Colonic mucosa (tissue), 4 donors: ENCODE measurements at places on chromosomes 13 and 19. TPM values are rescaled to one million over a fixed set of nuclear protein-coding genes. Genes with fewer than 3 reads are reported as not detected.

Gene NOSIP
- 91.2 TPM for total RNA-seq

Gene SLAIN1
- total RNA-seq: 3.5 TPM

Gene EDDM13
- not detected for total RNA-seq

Gene CEACAM7
- total RNA-seq: 329 TPM

Gene TEX26
- total RNA-seq: not detected

Gene ZNF430
- total RNA-seq: 7.7 TPM

DNA sequence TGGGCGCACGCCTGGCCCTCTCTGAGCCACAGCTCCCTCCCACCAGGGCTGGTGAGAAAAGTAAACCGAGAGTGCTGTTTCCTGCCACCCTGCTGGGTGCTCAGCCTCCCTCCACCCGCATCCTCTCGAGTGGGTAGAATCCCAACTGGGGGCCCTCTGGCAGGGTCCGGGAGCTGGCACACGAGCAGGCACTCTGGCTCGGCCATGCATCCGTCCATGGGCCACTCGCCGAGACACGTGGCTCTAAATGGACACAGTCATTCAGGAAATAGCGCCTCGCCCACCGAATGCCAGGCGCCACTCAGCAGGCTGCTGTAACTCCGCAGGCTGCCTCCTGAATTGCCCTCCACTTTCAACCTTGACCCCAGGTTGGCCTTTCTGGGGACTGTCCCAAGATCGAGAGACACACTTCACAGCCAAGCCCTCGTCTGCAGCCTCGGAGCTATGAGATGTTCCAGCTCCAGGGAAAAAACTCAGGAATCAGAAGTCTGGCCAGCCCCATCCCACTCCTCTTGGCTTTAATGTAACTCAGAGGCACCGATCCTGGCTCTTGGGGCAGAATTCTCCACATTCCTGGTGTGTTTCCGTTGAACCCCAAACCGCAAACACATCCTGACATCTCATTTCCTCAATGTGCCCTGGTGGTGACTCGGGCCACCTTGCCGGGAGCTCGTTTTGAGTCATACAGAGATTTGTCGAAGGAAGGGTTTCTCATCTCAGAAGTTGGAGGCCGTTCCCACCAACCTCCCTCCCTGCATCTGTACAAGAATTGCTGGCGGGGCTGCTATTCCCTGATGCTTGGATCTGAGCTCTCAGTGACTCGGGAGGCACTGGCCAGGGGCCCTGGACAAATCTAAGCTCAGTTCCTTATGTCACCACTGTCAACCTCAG lies 14.1 kb downstream of the KLF2 start:
- H3K4me1 ChIP-seq: no peaks in the 10 kb centered on the region
- no peaks in the 10 kb centered on the region for H3K27me3 ChIP-seq
- H3K36me3 ChIP-seq: no peaks in the 10 kb centered on the region
- no peak overlapping the region for H3K27ac ChIP-seq
- H3K4me3 ChIP-seq: no peak overlapping the region

DNA sequence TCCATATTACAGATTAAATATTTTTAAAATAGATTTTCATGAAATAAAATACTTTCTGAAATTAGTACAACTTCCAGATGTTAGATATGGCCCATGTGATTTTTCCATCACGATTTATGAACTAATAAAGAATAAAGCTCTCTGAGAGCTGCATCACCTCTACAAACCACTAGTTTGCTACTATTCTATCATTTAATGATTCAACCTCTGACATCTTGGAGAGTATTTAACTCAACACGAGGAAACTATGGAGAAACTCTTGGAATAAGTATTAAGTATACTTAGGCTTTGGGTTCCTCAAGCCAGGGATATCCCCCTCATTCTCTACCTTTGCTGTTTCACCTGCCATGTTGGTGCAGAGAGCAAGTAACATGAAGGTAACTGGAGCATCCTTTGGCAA lies 55.7 kb downstream of the DACH1 start:
- H3K27ac ChIP-seq: no peak overlapping the region
- H3K27me3 ChIP-seq: no peaks in the 10 kb centered on the region
- no peaks in the 10 kb centered on the region for H3K36me3 ChIP-seq
- DNase-seq: no peak

- no peak overlapping the region for H3K27ac ChIP-seq
- H3K27me3 ChIP-seq: peaks cover 34% of the 10 kb centered on the region
- peak overlapping the region; percentile 15 for H3K4me3 ChIP-seq
- no peaks in the 10 kb centered on the region for H3K4me1 ChIP-seq
- DNase-seq: no peak
Observed at GRCh38 chr13:25372284-25373081, 709 bp downstream of the ATP8A2 start.

- DNase-seq: peak; percentile 78
- H3K4me3 ChIP-seq: no peak overlapping the region
- peaks cover 9% of the 10 kb centered on the region for H3K27me3 ChIP-seq
- H3K36me3 ChIP-seq: no peaks in the 10 kb centered on the region
Observed at GRCh38 chr19:3276341-3276799, 51.9 kb downstream of the CELF5 start.

DNA sequence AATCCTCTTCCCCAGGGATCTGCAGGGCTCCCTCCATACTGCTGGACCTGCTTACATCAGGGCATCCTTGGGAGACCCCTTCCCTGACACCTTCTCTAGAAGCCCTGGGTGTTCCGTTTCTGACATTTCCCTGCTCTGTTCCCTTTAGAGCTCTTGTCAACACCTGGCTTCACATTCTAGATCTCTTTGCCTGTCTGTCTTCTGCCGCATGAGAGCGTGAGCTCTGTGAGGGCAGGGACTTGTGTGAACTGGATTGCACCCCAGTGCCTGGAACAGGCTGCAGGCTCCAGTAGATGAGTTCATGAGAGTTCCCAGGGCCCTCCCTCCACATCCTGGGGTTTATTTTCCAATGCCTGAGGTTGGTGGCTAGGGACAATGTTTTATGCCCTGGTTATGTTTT lies 651 bp downstream of the CEACAM7 start:
- no peaks in the 10 kb centered on the region for H3K27me3 ChIP-seq
- no peak for DNase-seq
- H3K27ac ChIP-seq: no peak overlapping the region
- H3K4me3 ChIP-seq: peak overlapping the region; percentile 5
- no peaks in the 10 kb centered on the region for H3K36me3 ChIP-seq

GRCh38 chr19:19594381-19594780 lies 24.1 kb downstream of the PBX4 start:
- H3K4me1 ChIP-seq: no peaks in the 10 kb centered on the region
- H3K4me3 ChIP-seq: no peak overlapping the region

DNA sequence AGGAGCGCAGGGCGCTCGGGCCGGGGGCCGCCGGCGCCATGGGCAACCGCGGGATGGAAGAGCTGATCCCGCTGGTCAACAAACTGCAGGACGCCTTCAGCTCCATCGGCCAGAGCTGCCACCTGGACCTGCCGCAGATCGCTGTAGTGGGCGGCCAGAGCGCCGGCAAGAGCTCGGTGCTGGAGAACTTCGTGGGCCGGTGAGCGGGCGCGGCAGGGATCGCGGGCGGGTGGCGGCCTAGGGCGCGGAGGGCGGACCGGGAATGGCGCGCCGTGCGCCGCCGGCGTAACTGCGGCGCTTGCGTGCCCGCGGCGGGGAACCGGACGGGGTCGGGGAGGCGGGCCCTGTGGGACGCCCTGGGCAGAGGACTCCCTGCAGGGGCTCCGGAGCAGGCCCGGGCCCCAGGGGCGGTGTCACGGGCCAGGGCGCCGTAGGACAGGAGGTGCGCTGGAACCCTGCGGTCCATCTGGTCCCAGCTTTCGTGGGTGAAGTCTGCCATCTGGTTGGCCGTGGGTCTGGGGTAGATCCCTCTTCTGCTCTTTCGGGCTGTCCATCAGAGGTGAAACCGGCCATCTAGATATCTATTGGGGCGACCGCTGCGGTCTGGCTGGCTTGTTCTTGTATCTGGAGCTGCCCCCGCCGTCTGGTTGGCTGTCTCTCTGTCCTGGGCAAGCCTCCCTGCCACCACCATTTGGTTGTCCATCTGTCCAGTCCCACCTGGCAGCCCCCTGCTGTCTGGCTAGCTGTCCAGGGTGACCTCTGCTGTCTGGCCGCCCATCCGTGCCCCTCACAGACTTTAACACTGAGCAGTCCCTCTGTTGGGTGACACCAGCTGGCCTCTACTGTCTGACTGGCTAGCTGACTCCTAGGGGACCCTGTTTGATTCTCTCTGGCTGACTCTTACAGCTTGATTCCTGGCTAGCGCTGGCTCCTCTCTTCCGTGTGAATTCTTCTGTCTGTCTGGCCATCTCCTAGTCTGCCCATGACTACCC lies 622 bp downstream of the DNM2 start:
- peak overlapping the region; percentile 96 for H3K4me3 ChIP-seq
- no peaks in the 10 kb centered on the region for H3K36me3 ChIP-seq
- no peaks in the 10 kb centered on the region for H3K27me3 ChIP-seq

DNA sequence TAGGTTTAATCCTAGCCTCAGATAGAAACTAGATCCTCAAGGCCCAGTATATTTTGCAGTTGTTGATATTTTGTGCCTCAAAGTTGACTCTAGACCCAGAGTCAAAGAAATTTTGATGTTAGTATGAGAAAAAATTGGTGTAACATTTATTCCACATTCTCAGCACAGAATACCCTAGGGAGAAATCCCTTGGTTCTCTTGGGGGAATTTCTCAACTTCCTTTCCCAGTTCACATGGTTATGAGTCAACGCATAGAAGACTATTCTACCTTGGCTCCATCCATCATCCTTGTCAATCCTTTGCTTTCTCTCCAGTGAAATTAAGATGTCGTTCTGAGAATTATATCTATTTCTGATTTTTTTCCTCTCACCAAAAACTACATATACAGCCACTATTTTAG lies 145.3 kb downstream of the POSTN start:
- H3K4me3 ChIP-seq: no peak overlapping the region
- no peak overlapping the region for H3K27ac ChIP-seq
- H3K36me3 ChIP-seq: no peaks in the 10 kb centered on the region
- DNase-seq: no peak

DNA sequence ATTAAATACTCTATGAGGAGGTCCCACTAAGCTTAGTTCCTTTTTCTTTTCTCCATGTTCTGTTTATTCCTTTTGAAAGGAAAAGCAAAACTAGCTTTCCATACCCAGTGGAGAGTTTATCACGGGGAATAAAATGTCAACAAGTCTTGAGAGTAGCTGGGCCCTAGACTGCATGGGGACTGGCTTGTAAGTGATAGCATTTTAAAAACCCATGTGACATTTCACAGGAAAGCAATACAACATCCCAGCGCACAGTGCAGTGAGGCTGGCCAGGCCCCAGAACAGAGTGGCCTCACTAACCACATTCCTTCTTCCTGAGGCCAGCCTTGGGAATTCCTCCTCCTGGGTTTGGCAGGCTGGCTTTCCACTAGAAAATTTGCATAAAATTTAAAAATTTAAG lies 149.8 kb downstream of the DLEU7 start:
- H3K4me3 ChIP-seq: no peak overlapping the region
- no peaks in the 10 kb centered on the region for H3K27me3 ChIP-seq
- no peaks in the 10 kb centered on the region for H3K4me1 ChIP-seq
- H3K27ac ChIP-seq: no peak overlapping the region
- no peak for DNase-seq
- no peaks in the 10 kb centered on the region for H3K36me3 ChIP-seq

DNA sequence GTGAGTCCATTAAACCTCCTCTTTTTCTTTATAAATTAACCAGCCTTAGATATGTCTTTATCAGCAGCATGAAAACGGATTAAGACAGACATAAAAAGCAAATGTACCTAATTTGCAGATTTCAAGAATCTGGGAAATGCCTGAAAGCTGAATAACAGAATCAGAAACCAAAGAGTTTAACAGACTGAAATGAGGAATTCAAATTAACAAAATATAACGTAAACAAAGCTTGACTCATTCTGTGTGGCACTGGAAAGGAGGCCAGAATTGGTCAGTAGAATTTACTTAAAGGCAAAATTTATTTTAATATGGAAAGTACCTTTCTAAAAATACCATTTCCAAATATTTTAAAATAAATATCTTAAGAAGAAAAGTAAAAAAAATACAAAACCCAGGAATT lies 540.6 kb upstream of the HTR2A start:
- H3K4me1 ChIP-seq: no peaks in the 10 kb centered on the region
- H3K27me3 ChIP-seq: no peaks in the 10 kb centered on the region
- DNase-seq: no peak

DNA sequence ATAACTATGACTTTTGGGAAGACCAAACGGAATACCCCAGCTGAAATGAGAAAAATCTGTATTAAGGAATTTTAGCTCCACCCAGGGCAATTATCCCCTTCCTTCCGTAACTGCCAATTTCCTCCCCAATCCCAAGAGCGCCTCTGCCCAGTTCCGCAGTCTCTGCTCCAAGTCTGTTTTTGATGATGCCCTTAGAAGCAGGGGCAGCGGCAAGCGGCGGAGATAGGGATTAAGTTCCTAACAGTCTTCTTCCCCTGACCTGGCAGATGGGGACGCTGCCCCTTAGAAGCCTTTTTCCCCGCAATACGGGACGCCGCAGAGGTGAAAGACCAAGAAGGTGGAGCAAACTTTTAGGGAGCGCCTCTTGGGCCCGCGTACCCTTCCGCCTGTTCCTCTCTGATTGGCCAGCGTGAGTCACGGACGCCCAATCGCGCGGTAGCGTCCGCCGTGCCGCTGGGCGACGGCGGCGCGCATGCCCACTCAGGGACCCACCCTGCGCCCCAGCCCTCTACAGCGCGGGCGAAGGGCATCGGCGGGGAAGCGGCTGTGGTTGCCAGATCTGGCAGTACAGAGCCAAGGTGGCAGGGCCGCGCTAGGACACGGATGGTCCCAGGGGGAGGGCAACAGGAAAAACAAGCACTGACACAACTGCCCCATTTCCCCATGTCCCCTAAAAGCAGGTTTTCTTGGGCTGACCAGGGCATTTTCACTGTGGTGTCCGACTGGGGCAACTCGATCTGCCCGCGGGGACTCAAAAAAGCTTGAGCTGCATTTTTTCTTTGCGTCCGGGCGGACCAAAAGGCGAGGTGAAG lies 843 bp upstream of the TDRD3 start:
- H3K27ac ChIP-seq: peak overlapping the region; percentile 97
- peaks cover 7% of the 10 kb centered on the region for H3K4me1 ChIP-seq
- peak overlapping the region; percentile 45 for H3K4me3 ChIP-seq
- no peaks in the 10 kb centered on the region for H3K36me3 ChIP-seq

GRCh38 chr19:10133596-10133995 lies 13.9 kb upstream of the EIF3G start:
- no peak for DNase-seq
- H3K27me3 ChIP-seq: no peaks in the 10 kb centered on the region
- no peak overlapping the region for H3K4me3 ChIP-seq
- H3K27ac ChIP-seq: no peak overlapping the region
- peaks cover 2% of the 10 kb centered on the region for H3K36me3 ChIP-seq

GRCh38 chr19:29378126-29378525 lies 147.7 kb upstream of the VSTM2B start:
- no peaks in the 10 kb centered on the region for H3K27me3 ChIP-seq
- H3K27ac ChIP-seq: no peak overlapping the region
- H3K4me3 ChIP-seq: no peak overlapping the region
- H3K4me1 ChIP-seq: no peaks in the 10 kb centered on the region
- peak; percentile 6 for DNase-seq

GRCh38 chr19:4442819-4443146 lies 14.8 kb downstream of the UBXN6 start:
- H3K27ac ChIP-seq: no peak overlapping the region
- no peaks in the 10 kb centered on the region for H3K27me3 ChIP-seq
- no peaks in the 10 kb centered on the region for H3K4me1 ChIP-seq
- no peak for DNase-seq
